NCI-H1930 (cell line): ENCODE measurements at places on chromosomes 3 and 15.

DNA sequence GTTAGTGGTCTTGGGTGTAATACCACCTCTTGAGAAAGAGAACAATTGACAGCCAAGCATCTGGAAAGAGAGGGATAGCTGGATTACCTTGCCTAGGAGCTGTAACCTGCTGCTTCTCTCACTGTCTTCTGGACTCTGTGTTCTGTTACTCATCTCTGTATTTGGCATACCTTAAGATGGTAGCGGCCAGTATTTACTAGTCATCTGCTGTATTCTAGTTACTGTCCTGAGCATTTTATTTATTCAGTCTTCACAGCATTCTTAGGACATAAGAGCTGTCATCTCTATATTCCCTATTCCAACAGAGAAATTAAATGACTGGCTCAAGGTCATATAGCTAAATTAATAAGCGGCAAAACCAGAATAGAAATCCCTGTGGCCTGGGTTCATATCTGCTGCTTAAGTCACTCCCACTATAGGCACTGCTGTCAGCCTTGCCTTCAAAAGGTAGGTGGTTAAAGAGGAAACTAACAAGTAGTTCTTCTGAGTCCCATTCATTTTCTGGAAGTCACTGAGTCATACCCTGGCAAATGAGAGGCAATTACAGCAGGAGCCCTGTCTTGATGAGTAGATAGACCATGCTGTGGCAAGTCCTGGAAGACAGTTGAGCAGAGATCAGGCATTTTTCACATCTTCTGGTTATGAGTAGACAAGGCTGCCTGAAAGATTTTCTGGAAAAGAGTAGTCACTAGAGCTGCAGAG is 68.2 kb downstream of the RAB7A start:
- no peak for DNase-seq

DNA sequence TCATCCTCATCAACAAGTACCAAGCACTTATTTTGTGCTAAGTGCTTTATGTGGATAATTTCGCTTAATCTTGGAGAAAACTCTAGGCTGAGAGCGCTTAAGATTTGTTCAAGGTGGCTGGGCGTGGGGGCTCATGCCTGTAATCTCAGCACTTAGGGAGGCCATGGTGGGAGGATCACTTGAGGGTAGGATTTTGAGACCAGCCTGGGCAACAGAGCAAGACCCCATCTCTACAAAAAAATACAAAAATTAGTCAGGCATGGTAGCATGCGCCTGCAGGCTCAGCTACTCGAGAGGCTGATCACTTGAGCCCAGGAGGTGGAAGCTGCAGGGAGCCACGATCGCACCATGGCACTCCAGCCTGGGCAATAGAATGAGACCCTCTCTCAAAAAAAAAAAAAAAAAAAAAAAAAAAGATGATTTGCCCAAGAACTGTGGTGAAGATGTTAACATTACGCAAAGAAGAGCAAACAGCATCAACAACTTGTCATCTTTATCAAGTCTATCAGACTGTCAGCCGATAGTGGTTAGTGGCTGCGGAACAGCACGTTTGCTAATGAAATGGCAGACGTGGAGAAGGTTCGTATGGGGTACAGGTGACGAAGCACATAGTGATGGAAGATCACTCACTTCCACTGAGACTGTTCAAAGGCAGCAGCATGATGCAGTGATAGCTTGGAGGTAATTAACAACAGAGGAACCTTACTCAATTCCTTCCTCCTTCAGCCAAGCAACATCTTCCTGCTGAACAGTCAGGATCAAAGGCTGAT is 27.7 kb downstream of the NRROS start:
- DNase-seq = no peak

- DNase-seq = no peak
Measured at GRCh38 chr3:149828390-149828789, 15.4 kb downstream of the RNF13 start.

- no peak for DNase-seq
Measured at GRCh38 chr15:82810061-82810889, 847 bp downstream of the WHAMM start.

DNA sequence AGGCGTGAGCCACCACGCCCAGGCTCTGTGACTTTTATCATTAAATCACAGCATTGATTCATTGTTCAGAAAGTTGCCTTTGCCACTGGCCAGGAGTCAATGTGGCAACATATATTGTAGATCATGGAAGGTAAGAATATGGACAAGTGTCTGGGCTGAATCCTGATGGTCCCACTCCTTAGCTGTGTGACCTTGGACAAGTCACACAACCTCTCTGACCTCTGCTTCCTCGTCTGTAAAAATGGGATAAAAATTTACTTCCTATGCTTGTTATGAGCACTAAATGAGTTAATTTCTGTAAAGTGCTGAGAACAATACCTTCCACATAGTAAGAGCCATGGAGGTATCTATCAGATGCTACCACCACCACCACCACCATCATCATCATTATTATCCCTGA is 103.5 kb upstream of the RAD18 start:
- no peak for DNase-seq

DNA sequence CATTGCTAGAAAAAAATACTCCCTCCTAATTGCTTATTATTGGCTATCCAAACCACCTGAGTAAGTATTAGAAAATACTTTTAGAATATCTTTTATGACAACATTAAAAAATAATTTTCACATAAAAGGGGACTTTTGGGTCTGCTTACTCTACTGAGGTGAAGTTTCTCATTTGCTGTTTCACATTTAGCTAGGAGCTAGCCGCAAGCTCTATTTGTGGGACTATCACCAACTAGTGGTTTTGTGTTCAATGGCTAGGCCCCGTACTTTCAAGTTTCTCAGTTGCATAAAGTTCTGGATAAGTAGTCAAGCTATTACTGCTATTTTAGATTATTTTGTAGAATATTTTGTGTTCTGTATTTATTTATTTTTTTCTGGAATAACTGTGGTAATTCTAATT is 244.2 kb upstream of the SLITRK3 start:
- no peak for DNase-seq

GRCh38 chr3:156762631-156763185 is 63.4 kb upstream of the LEKR1 start:
- DNase-seq = no peak

DNA sequence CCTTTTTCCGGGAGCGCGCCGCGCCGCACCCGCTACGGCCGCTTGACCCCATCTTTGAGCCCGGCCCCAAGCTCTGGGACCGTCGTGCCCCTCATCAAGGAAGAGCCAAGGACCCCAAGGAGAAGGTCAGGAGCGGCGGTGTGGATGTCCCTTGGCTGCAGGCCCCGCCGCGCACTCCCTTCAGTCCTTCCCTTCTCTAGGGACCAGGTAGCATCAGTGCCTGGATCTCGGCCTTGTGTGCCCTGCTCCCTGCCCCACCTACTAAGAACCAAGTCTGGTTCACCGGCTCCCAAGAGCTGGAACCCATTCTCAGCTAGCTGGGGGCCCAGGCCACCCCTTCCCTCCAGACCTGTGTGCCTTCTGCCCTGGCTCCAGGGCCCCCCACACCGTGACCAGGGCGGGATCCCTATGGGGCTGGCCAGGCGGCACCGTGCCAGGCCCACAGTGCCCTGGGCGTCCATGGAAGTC is 69.3 kb upstream of the CGNL1 start:
- no peak for DNase-seq

- no peak for DNase-seq
Measured at GRCh38 chr3:182821221-182821981, 28.1 kb downstream of the ATP11B start.

- no peak for DNase-seq
Measured at GRCh38 chr3:2354702-2355101, 256.0 kb downstream of the CNTN4 start.

- no peak for DNase-seq
Measured at GRCh38 chr3:139127101-139127500, 82.4 kb upstream of the PRR23C start.

DNA sequence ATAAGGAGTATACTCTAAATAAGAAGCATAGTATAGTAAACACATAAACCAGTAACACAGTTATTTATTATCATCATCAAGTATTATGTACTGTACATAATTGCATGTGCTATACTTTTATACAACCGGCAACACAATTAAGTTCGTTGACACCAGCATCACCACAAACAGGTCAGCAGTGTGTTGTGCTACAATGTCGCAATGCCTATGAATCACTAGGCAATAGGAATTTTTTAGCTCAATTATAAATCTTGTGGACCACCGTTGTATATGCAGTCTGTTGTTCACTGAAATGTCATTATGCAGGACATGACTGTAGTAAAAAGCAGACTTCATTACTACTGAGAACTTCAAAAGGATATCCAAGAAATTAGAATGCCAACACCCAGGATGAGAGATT is 177.0 kb downstream of the PDCD6IP start:
- DNase-seq = no peak

DNA sequence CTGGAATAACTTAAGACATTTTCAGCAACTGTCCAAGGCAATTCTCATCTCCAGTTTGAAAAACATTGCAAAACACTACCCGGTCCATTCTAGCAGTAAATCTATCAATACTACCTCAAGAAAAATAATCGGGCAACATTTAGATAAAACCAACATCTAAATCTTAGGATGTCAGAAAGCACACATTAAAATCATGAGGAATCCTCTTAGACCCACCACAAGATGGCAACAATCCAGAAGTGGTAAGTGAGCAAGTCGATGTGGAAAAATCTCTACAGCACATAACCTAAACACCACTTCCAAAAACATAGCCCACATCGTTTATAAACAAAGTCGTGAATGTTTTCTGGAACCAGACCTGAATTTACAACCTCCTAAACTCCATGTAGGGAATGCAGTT is 5.7 kb downstream of the PLCH1 start:
- DNase-seq = no peak

DNA sequence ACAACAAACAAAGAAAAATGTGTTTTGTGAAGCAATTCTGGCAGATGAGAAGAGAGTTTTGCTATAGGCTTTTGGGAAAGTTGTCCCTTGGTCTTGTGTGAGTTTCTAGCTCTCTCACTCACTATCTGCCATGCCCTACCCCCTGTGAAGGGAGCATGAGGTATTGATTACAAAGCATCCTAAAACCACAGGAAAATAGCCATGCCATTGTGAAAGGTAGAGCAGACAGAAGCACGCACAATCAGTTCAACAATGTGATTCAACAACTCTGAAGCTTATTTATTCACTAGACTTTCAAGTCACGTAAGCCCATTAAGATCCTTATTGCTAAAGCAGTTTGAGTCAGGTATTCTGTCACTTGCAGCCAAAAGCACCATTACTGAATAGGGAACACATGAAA is 6.5 kb upstream of the AQR start:
- no peak for DNase-seq

DNA sequence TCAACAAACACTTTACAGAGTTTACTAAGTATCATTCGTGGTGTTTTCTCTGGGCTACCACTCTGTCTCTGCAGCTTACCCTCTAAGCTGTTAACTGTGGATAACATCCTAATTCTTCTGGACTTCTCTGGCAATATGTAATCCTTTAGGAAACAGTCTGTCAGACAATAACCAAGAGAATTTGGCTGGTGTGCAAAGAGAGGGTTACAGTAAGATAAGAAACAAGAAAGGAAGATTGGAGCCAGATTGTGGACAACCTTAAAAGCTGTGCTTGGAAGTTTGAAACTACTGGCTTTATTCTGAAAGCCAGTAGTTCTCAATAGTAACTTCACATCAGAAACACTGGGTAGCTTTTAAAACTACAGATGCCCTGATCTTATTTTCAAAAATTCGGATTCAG is 778 bp downstream of the ARL6 start:
- DNase-seq = no peak

- no peak for DNase-seq
Measured at GRCh38 chr3:183558495-183558894, 3.0 kb upstream of the KLHL6 start.

- no peak for DNase-seq
Measured at GRCh38 chr15:43209059-43209824, 11.6 kb downstream of the EPB42 start.

- DNase-seq = peak; percentile 39
Measured at GRCh38 chr3:54433846-54434245, 311.5 kb downstream of the CACNA2D3 start.
